Activated CD4-positive, alpha-beta T cell treated with anti-CD3 and anti-CD28 coated beads, Interleukin-2, Interleukin-4, amounts not matched to agents 100 ng/mL and 50 ng/mL, durations not matched to agents 16 hours and 8 hours (primary cell): ENCODE measurements at places on chromosomes 4 and X.
A peak's percentile ranks its signal among the peaks of the same experiment; 100 is the strongest.

DNA sequence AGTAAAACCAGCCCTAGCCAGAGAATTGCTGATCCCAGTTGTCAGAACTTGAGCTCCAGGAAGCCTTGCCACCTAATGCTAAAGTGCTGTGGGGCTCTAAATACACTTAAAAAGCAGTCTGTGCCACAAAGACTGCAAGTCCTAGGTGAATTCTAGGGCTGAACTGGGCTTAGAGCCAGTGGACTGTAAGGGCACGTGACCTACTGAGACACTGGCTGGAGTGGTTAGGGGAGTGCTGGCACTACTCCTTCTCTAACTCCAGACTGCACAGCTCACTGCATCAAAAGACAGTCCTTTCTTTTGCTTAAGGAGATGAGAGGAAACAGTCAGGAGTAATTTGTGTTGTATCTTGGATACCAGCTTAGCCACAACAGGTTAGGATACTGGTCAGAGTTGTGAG lies 1240.2 kb downstream of the FAM133A start:
- no peak for DNase-seq

DNA sequence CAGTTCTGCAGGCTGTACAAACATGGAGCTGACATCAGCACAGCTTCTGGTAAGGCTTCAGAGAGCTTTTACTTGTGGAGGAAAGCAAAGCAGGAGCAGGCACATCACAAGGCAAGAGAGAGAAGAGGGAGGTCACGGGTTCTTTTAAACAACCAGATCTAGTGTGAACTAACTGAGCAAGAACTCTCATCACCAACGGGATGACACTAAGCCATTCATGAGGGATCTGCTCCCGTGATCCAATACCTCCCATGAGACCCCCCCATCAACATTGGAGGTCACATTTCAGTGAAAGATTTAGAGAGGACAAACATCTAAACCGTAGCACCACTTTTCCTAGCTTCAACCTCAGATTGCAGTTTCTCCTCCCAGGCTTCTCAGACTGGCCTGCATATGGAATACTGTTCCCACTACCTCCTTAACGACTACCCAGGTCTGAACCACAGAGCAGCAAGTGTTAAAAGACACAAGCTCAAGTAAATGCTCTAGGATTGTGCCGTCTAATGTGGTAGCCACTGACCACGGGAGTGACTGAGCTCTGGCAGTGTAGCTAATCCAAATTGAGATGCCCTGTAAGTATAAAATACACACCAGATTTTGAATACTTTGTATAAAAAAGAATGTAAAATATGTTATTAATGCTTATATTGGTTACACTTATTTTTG lies 192.7 kb downstream of the PTTG2 start:
- no peak for DNase-seq

- DNase-seq, result no peak
These were observed 164.0 kb downstream of the ASMT start for GRCh38 chrX:1778817-1779216.

DNA sequence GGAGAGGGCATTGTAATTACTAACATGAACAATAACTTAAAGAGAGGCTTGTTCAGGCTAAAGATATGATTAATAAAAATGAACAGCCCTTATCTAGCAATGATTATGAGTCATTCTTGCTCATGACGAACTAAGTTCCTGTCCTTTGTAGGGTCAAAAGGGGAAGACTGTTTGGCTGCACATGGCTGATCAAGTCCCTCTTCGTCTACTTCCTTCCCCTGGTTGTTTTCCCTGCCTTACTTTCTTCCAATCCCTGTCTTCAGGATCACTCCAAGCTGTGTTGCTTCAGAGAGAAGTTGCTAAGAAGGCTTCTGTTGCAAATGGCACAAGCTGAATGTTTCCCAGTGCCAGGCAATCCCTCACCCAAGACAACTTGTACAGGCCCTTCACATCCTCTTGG lies 115.0 kb upstream of the HS3ST1 start:
- DNase-seq, result no peak

GRCh38 chr4:7252510-7253340 lies 60.4 kb downstream of the SORCS2 start:
- no peak for DNase-seq

- no peak for DNase-seq
These were observed 753.6 kb downstream of the RAPGEF2 start for GRCh38 chr4:159856451-159856850.

GRCh38 chr4:42397635-42398170 lies 415 bp downstream of the SHISA3 start:
- no peak for DNase-seq

DNA sequence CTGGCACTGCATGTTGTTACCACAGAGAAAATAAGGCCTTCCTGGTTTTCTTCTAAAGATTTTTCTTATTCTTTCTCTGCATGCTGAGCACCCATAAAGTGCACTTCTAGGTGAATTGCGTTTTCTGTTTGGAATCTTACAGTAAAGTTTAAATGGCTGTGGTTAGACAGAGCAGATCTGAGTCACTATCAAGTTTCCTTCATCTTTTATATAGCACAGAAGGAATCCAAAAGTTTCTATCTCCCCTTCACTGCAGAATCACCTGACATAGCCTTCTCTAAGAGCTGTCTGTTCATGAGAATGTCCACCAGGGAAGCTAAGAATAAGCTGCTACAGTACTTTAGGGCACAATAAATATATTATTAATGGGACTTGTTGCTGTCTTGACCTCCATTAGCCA lies 455.5 kb upstream of the FAM241A start:
- DNase-seq, result no peak

DNA sequence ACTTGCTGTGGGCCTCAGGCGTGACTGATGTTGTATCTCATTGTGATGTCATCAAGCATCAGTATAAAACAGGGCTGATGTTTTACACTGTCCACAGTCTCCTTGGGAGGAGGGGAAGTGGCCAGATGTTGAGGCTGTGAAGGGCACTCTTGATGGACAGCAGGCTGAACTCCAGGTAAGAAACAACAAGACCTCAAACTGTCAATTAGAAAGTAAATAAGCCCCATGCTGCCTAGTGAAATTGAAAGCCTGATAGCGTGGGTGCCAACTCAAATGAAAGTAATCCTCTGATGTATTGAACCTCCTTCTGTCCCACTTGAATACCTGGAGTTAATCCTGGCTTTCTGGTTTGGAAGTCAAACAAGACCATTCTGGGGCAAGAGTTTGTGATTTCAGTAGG lies 19.7 kb downstream of the VSIG1 start:
- DNase-seq, result no peak

DNA sequence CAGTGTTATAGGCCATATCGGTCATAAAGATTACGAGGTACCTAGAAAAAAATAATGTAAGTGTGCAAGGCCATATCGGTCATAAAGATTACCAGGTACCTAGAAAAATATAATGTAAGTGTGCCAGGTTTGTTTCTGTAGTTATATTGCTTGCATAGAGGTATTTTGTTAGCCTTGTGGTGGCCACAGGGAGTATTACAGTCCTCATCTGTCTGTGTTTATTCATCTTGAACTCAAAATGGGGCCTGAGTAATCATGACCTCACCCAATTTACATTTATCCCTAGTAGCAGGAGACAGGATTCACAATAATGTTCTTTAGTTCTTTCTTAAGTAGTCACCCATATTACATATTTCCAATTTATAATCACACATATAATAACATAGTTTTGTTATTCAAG lies 459.7 kb downstream of the MID1IP1 start:
- DNase-seq, result no peak

GRCh38 chrX:43165343-43165920 lies 387.5 kb upstream of the PPP1R2C start:
- peak; percentile 3 for DNase-seq
